ENCODE measurements at places on chromosomes 11 and 22. TPM values are rescaled to one million over a fixed set of nuclear protein-coding genes. Genes with fewer than 3 reads are reported as not detected.

DNA sequence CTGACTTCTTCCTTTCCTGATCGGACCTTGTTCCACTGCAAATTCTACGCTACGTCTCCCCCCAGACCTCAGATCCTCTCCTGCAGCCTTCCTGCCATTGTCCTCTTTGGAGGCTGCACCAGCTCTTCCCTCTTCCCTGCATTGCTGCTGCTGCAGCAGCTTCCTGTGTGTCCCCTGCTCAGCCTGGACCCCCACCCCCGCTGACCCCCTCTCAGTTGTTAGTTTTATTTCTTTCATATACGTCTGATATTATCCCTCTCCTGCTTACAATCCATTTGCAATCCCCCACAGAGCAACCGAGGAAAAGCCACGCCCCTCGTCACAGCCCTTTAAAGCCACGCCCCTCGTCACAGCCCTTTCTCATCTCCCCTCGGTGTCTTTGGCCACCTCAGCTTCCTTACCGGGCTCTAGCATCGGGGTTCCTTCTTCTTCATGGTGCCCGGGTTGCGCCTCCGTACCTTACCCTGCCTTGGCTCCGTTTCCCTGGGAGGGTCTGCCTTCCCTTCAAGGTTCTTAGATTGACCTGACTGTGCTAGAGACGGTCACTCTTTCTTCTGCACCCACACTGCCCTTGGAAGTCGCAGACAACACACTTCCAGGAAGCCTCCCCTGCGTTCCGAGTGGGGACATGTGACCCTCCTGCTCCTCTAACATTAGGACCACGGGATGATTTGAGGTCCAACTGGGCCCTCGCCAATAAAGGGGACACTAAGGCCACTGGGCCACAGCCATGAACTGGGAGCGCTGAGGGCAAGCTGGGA is 4.8 kb downstream of the MRGPRG start:
- peak; percentile 10 for DNase-seq

DNA sequence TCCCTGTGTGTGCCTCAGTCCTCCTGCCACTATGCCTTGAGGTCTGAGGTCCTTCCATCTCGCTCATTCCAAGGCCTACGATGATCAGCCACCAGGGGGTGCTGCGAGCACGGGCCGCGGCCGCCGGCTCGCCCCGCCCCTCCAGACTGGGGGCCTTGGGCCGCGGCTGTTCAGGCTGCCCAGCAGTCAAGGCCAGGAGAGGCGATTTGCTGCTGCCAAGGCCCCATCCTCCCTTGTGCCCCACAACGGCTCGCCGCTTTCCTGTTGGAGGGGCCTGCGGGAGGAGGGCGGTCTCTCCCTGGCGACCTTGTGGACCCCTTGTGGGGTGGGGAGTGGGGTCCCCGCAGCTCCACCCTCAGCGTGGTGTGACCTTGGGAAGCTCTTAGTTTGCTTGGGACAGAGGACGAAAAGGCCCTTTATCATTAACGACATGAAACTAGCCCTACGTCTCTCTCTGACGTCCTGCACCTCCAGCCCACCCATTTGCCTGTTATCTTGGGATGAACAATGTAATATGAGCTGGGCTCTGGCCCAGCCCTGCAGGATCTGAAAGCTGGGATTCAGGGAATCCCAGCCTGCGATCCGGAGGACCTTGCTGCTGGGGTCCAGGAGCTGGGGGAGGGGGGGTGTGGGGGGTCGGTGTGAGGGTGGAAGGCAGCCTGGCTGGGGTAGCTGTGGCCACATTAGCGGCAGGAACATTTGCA is 5.3 kb upstream of the GALR3 start:
- DNase-seq: peak; percentile 86

GRCh38 chr11:77056814-77057402 is 9.9 kb upstream of the CAPN5 start:
- DNase-seq: no peak

DNA sequence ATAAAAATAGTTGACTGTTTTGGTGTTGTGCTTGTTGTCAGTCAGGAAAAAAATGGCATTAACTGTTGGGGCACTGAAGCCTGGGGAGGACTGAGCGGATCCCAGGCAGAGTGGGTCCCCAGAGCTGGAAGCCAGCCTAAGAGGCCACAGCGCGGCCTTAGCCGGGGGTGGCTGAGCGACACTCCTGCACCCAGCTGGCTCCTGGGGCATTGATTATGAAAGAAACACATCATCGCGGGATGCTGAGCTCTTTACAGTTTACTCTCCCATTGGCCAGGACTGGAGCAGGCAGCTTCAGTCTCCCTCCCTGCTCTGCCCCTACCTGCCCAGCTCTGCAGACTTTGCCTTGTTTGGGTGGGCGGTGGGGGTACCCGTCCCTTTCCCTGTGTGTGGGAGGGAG is 121.5 kb downstream of the ST3GAL4 start:
- DNase-seq: no peak

The MYRF gene
- total RNA-seq: 5.0 TPM

The FDXACB1 gene
- total RNA-seq: 1.2 TPM

The RAB3IL1 gene
- total RNA-seq: 17.3 TPM

All from left cardiac atrium (tissue), 4 donors.